WERI-Rb-1 (cell line): ENCODE measurements at places on chromosomes 3 and 15.

DNA sequence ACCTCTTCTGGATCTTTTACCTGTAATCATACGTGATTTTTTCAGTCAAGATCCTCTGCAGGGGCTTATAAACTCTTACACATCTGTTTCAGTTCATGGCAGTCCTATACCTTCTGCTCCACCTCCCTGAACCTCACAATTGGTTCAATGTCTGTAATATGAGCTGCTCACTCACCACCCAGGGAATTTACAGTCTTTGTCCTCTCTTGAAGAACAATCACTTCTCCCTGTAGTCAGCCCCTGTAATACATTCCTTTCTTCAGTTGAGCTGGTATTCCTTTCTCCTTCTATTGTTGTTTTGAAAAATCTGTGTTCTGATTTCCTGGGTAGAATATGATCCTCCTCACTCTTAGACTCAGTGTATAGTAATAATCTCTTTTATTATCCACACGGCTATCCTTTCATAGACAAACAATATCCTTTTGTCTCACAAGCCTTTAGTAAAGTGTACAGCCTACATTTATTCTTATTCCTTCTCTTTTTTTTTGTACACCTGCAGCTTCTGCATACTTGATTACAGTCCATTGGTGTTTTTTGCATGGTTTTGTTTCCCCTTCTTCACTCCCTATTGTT, 101.8 kb downstream of the NECTIN3 start:
- DNase-seq: no peak

DNA sequence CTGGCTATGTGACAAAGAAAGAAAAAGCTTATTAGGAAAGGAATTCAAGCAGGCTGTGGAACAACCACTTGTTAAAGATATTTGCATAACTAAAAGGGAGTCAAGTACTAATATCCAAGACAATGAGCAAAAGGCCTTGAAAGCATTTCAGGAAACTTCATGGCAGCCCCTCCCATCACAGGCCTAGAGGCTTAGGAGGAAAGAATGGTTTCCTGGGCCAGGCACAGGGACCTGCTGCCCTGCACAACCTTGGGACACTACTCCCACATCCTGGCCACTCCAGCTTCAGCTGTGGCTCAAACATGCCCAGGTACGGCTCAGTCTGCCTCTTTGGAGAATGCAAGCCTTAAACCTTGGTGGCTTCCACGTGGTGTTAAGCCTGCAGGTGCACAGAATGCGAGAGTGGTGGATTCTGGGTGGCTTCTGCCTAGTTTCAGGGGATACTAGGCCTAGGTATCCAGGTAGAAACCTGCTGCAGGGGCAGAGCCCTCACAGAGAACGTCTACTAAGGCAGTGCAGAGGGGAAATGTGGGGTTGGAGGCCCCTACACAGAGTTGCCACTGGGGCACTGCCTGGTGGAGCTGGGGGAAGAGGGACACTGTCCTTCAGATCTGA, 121.6 kb downstream of the OPA1 start:
- DNase-seq: no peak

DNA sequence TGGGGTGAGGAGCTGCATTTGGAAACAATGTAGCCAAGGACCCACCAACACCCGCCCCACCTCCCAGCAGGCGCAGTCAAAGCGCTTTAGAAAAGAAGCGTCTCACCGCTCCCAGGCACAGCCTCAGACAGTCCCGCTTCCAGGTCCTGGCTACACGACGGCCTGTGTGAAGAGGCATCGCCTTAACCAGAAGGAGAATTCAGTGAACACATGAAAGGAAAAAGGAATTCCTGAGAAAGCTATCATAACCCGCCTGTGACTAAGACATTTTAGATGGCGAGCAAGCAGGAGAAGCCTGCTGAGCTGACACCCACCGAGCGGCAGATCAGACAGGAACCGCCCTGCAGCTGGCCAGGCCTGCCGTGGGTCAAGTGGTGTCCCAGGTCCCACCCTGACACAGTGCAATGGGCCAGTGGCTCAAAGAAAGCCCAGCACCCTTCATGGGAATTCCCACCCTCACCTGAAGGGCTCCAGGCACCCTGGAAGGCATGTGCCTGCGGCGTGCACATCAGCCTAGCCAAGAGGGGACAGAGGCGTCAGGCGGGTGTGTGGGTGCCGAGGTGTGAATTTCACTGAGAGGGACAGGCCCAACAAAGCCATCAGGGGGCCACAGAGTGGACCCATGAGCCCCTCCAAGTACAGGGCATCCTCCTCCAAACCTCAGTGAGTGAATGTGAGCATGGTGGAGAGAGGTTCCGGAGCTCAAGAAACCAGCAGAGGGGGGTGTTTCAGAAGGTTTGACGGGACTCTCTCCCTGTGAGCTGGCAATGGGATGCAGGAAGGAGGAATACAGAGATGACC, 144.8 kb downstream of the NSMCE3 start:
- DNase-seq: no peak

DNA sequence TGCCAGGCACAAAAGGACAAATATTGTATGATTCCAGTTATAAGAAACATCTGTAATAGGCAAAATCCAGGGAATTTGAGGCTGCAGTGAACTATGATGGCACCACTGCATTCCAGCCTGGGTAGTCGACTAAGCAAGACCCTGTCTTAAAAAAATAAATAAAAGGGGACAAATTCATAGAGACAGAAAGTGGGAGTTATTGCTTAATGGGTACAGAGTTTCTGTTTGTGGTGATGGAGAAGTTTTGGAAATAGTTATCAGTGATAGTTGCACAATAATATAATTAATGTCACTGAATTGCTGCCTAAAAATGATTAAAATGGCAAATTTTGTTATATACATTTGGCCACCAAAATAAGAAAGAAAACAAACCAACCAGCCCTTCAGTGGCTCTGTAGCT, 27.6 kb upstream of the CNBP start:
- DNase-seq: no peak

- DNase-seq: no peak
These were observed 135.9 kb upstream of the NSMCE3 start for GRCh38 chr15:29405564-29405963.

DNA sequence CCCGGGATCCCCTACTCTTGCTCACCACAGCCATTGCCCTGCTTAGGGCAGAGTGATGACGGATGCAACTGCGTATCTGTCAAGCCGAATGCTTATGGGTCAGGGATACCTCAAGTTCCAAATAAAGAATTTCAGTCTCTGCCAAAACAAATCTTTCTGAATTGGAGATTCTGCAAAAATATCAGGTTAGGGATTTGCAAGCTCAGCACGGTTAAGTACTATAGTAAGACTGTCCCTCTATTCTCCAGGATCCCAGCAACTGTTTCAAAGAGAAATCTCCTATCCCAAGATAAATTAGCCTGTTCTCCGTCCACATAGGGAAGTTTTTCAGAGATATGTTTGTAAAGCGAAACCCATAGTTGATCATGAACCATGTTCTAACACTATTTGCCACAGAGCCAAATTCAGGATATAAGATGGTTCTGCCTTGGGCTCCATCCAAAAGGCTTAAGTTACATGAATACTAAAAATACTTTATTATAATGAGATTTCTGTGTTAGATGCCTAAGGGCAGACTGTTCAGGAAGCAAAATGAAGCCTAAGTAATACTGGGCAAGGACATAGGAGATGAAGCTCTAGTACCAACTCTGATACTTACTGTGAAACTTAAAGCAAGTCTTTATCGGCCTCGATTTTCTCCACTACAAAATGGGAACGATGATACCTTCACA, 100.1 kb upstream of the LPP start:
- no peak for DNase-seq

DNA sequence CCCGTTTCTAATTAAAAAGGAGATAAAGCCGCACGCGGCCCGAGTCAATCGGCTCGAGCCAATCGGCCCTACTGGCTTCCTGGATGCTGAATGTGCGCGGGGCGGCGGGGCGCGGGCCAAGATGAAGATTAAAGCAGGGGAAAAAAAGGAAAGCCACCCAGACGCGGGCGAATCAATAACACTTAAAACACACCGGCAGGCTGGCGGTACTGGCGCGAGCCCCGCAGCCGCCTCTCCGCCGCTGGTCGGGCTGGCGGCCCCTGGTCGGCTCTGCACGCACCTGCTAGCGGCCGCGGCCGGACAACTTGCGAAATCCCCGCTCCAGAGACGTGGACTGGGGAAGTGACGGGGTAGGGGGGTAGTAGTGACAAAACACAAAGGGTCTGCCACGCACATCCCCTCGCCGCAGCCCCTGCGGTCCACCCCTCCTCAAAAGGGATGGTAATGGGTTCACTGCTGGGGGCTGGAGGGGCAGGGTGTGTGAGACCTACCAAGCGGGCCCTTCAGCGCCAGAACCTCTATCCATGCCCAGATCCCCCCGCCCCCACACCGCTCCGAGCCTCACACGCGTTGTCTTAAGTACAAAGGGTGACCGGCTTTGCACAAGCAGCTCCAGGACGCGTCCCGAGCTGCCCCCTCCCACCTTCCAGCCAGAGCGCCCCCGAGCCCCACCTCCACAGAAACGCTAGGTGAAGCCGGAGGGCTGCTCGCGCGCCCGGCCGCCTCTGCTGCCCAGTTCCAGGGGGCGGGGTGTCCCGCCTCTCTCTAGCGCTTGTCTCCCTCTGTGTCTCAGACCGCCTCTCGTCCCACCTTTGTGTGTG, 1.4 kb downstream of the WNT7A start:
- DNase-seq: peak; percentile 12

GRCh38 chr3:70359711-70360110, 47.3 kb upstream of the MDFIC2 start:
- DNase-seq: no peak

DNA sequence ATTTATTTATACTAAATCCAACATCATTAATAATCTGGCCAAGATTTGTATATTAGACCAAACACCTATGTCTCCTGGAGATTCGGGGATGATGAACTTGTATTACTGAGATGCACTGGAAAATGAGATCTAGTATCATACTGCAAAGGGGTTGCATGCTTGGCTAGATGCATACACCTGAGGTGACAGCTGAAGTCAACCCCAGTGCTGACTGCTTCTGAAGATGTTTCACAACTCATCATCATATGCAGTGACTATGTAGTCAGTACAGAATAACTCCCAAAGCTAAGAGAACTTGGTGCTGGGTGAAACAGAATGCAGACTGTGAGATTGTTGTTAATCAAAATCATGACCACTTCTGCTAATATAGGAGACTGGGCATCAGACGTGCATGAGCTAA, 1114.2 kb downstream of the NSUN3 start:
- no peak for DNase-seq

- no peak for DNase-seq
These were observed 1033.7 kb downstream of the ROBO1 start for GRCh38 chr3:78734048-78734637.

DNA sequence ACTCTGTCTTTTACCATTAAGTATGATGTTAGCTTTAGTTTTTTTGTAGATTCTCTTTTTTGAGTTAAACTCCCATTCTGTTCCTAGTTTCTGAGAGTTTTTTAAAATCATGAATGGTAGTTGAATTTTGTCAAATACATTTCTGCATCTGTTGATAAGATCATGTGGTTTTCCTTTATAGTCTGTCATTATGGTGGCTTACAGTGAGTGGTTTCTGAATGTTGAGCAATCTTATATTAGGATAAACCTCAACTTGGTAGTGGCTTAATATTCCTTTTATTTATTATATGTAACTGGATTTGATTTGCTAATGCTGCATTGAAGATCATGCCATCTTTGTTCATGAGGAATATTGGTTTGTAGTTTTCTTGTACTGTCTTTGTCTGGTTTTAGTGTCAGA, 34.8 kb downstream of the NEO1 start:
- DNase-seq: no peak

DNA sequence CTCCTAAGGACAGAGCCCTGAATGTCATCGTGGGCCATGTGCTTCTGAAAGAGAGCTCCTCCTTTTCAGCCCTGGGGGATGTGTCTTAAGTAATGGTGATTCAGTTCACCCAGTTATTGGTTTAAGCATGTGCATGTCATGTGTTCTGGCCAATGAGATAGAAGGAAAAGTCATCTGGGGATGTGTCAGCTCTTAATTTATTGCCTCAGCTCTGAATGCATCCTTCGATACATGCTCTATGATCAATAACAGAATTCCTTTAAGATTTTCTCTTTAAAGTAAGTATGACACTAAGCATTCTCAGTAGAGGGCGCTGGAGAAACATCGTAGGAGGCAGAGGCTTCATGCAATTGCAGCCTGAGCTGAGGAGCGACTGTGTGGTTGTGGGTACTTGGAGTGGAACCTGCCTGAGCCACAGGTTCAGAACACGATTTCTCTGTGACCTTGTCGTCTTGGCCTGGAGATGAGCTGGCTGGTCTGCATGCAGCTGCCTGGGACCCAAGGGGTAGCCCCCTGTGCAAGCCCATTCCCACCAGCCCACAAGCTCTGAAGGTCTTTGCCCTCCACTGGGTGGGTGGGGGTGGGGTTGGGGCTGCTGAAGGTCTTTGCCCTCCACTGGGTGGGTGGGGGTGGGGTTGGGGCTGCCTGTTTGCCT, 69.5 kb downstream of the C3orf38 start:
- peak; percentile 78 for DNase-seq
